Thymus (tissue), 14 donors: ENCODE measurements at places on chromosomes 7 and 10. TPM values are rescaled to one million over a fixed set of nuclear protein-coding genes. Genes with fewer than 3 reads are reported as not detected.

The RBP3 gene
- total RNA-seq, result 0.05 TPM

The OR6B1 gene
- not detected for total RNA-seq

The CFAP46 gene
- total RNA-seq, result 0.09 TPM

The GNAT3 gene
- 0.19 TPM for total RNA-seq

The TFPI2 gene
- total RNA-seq, result 12.5 TPM

The PLAC9 gene
- total RNA-seq, result 9.8 TPM

The CALY gene
- total RNA-seq, result not detected

The NOBOX gene
- total RNA-seq, result not detected

The UFSP1 gene
- total RNA-seq, result 2.7 TPM

The MYOF gene
- total RNA-seq, result 6.4 TPM
